Hematopoietic multipotent progenitor cell (in vitro differentiated cells): ENCODE measurements at places on chromosomes 7 and 10.
A peak's percentile ranks its signal among the peaks of the same experiment; 100 is the strongest.

- DNase-seq, result no peak
Measured at GRCh38 chr7:51324206-51324898, 7.7 kb upstream of the COBL start.

DNA sequence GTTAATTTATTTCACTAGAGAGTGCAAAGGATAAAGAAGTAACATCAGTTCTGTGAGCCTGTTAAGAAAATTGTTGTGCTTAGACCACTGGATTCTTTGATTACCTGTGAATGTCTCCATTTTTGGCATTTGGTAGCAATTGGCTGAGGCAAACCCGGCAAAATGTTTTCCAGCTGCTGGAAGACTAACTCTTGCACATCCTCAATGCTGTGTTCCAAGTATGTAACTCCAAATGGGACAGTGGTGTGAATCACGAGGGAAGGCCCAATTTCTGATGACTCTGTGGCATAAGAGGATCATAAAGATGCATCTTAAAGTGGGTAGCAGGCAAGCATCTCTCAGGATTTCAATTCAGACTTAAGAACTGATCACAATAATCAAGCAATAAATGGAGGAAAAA is 268.8 kb downstream of the RNLS start:
- DNase-seq, result no peak

DNA sequence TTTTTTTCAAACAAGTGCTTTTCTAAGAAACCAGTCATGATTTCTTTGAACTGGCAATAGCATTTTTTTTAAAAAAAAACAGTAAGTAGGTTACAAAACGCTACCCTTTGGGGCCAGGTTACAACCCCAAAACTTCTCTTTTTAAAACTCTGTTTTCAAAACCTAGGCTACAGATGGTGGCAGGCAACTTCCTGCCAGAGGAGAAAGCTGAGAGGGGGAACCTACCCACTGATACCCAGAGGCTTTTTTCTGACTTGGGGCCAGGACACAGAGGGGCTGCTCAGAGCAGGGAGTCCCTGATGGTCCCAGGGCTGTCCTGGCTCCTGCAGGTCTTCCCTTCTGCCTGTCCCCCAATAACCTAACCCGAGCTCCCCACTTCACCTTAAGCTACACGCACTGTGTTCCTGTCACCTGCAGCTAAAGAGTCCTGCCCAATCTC is 6.9 kb downstream of the STN1 start:
- peak; percentile 47 for DNase-seq

DNA sequence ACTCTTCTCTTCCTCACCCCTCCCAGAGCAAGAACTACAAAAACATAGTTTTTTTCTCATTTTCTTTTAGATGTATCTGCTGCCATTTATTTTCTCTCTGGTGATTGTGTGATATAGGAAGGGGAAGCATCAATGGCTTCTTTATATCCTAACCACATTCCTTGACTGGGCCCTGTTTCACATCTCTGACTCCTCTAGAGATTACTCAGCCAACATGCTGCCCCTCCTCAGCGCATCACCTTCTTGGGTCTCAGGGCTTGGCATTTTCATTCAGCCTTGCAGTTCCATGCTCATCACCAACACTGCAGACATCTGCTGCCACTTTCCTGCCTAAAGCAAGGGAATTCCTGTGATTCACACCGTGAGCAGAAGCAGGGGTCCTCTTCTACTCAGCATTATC is 705.5 kb downstream of the AUTS2 start:
- no peak for DNase-seq

DNA sequence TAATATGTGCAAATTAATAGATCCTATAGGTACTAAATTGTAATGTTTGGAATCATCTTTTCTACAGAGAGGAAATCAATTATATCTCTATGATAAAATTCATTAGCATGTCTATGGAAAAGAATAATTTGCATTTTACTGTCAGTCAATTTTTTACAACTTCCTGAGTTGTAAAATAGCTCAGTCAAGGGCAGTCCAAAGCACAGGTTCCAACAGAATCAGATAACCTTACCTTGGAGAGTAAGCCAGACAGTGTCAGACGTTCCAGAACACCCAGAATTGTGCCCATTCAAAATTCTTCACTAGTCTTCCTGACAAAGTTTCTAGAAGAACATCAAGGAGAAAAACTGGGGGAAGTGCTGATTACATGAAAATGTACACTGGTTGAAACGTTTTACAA is 31.1 kb upstream of the IMMP2L start:
- DNase-seq, result no peak
